ENCODE measurements at places on chromosomes 16 and 17.

DNA sequence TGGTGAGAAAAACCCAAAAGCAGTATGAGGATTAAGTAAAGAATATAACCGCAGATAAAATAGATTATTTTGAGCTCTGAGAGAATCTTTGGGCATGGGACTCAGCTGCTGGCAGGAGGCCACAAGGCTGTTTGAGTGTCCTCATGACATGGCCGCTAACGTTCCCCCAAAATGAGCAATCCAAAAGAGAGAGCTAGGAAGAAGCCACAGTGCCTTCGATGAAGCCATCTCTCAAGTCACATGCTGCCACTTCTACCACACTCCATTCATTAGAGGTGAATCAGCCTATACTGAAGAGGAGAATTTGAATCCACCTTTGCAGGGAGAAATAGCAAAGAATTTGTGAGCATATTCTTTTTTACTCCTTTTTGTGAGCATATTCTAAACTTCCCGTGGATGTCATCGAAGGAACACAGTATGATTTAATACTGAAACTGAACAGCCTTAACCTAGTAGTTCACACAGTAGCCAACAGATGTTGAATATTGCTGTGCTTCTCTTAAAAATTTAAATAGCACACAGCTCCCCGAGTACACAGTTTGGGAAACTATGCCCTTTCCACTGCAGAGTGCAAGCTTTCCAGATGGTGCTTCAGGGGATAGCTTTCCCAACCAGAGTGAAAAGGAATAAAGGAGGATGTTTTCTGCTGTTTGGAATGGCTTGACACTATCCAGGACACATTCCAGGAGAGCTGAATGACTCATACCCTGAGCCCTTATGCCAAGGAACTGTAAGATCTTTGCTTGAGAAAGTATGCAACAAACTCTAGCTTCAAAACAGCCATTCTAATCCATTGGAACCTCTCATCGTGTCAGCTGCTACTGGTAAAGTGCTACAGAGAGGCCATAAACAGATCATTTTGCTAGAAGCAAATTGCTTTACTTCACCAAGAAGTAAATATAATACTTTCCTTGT is 33.9 kb downstream of the ANKFY1 start:
- peak; percentile 66 for DNase-seq

- DNase-seq: no peak
Observed at GRCh38 chr17:13869331-13869940, 199.9 kb upstream of the COX10 start.

DNA sequence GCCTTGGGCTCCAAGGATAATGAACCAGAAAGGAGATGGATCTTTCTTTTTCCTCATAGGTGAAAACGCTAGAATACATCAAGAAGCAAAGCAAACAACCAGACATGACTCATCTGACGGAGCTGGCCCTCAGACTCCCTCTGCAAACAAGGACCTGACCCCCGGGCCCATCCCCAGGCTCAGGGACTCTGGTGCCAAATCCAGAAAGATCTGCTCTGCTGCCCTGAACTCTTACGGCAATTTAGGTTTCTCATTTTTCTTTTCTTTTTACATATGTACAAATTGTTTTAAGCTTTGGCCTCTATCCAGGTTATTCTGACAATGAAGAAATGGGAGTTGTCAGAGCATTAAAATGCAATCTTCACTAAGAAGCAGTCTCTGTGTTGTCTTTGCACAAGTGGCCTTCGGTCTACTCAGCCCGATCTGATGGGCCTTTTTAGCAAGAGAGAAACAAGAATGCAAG is 17.7 kb downstream of the KNOP1 start:
- DNase-seq: no peak

DNA sequence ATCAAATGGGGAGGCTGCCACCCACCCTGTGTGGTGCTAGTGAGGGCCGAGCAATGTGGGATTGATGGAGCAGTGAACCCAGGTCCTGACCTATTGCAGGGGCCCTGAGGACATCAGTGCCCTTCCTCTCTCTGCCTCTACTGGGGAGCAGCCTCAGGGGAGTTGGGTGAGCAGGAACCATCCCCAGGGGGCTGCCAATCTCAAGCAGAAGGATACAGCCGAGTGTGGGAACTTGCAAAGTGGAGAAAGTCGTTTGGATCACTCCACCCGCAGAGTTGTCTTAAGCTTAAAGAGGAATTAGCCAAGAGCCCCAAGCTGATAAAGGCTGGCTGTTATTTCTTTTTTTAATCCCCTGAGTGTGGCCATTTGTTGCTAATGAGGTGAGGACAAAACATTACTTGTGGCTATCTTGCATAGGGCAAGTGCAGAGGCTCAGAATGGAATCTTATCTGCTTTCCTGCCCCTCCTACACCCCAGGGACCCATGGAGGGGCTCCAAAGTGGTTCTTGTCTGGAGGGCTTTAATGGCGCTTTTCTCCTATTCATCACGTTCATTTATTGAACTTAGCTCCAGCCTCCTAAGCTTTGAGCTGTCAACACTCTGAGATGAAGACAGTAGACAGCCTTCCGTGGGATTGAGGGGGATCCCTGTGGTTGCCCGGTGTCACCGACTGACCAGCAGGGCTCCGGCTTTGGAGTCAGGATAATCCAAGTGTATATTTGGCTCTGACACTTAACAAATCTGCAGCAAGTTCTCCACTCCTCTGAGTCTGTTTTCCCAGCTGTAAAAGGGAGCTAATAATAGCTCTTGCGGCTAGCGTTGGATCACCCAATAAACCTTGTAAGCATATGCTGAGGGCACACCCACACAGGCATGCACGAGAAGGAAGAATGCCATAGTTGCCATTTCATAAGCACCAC is 45.1 kb downstream of the MYH11 start:
- DNase-seq: no peak

DNA sequence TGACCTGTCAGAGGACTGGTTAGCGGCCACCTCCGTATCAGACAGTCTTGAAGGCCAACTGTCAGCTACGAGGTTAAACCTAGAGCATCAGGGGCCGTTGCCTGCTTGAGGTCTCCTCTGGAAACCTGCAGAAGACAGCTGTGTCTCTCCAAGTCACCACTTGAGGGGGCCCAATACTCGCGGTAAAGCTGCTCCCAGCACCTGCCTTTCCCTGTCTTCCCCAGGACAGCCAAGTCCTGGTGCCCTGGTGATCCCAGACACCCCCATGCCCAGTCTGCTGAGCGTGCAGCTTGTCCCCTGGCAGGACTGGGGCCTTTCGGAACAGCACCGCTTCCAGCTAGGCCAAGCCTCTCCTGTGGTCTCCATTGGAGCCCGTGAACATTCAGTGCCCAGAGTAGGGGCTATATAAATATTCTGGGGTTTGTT is 80.1 kb downstream of the DNAH17 start:
- DNase-seq: peak; percentile 73
